ENCODE measurements at places on chromosomes 2 and 18.

GRCh38 chr2:10980071-10980470 lies 68.3 kb downstream of the KCNF1 start:
- no peak for DNase-seq

DNA sequence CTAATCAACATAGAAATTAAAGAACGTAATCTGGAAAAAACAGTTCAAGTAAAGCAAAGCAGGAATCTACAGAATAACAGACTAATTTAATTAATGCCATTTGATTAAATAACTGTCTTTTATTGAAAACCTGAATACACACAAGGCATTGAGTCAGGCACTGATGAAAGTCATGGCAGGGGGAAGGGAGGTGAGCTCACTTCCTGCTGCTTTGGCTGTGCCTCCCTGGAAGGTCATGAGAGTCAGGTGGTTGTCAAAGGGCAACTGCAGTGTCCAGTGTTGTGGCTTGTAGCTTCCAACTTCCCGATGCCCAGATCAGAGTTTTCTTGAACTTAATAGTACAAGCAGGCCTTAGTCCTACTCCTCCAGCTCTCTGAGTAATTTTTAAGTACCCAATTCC lies 180.9 kb downstream of the PID1 start:
- no peak for DNase-seq

DNA sequence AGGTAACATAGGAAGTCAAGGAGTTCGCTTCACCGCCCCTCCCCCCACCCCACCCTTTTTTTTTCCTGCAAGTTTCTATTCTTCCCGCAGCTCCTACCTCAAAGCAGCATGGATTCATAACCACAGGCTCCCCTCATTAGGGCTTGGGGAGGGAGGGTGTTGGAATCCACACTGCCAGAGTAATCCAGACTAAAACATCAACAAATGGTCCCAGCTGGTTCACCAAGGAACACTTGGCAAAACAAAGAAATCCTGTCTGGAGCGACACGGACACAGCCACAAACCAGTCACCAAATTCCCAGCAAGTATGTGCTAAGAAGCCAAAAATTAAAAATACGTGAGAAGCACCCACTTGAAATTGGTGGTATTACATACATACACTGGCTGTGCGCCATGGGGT lies 106.9 kb upstream of the PPP1CB start:
- DNase-seq: no peak

GRCh38 chr2:207279520-207279919 lies 113.8 kb upstream of the KLF7 start:
- no peak for DNase-seq

DNA sequence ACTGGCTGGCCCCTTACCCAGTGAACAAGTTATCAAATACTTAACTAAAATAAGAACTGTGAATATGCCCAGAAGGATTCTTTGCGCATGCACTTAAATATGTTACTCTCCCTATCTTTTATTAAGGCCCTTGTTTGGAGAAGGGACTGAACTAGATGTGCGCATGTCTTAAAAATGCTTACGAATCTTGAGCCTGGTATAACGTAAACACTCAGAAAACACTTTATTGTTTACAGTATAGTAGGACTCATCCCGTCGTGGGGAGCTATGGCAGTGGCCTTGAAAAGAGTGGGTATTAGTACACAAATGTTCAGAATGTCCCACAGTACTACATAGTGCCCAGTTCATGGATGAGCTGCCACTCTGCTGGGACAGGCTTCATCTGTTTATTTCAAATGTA lies 75.9 kb upstream of the MAP4K3 start:
- DNase-seq: no peak
